ENCODE measurements at places on chromosomes 1 and 21.

- no peak for DNase-seq
Observed at GRCh38 chr1:201406831-201407406, 7.8 kb upstream of the LAD1 start.

DNA sequence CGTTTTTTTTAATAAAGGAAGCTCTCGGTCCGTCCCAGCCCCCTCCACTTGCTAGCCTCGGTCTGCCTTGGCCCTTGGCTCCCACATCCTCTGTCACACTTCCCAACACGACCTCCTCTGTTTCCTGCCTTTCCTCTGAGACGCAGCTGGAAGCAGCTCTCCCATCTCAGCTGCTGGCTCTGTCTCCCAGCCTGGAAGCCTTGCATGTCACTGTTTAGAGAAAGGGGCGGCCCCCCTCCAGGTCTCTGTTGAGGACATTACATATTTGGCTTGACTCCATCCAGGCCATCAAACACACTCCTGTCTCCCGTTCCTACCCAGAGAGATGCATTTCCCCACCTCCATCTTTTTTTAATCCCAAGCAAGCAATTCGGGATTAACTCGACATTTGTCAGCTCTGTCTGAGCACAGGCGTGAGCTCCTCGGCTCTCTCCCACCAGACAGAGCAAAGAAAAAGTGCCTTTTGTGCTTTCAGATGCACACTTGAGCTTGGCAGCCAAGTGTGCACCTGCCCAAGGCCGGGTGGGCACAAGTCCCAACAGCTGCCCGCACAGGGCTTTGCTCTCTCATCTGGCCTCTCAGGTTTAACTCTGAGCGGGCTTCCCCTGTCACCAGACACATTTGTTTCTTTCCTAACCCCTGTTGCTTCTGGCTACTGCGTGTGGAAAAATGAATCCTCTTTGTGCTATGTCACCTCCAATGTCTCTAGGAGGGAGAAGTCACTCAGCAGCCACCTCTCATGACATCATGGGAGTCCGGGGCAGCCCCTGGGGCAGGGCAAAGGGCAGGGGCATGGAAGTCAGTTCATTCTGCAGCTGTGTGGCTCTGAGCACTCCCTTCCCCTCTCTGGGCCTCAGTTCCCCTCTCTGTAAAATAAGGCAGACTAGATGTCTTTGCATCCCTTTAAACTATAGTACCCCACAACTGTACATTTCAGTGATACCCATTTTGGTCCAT lies 108.3 kb downstream of the KCND3 start:
- DNase-seq, result no peak

DNA sequence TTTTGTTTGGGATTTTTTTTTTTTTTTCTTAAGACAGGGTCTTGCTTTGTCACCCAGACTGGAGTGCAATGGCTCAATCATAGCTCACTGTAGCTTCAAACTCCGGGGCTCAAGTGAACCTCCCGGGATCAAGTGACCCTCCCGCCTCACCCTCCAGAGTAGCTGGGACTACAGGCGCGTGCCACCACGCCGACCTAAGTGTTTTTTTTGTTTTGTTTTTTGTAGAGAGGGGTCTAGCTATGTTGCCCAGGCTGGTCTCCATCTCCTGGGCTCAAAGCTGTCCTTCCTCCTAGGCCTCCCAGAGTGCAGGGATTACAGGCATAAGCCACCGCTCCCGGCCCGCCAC lies 776 bp downstream of the HLCS start:
- no peak for DNase-seq

DNA sequence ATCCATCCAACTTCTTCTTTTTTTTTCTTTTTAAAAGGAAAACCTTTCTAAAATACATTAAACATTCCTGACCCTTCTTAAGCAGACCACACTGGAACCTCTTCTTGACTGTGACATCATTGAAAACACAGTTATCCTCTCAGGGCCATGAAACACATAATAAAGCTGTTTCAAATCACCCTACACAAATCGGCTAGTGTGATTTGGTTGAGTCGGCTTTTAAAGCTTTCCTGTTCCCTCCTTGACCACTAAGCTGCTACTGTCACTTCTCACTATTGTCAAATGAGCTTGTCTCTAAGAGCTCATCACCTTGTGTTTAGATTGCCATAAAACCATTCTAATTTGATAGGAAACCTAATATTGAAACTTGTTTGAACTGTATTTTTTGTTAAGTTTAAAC lies 5.9 kb downstream of the USP24 start:
- DNase-seq, result no peak

DNA sequence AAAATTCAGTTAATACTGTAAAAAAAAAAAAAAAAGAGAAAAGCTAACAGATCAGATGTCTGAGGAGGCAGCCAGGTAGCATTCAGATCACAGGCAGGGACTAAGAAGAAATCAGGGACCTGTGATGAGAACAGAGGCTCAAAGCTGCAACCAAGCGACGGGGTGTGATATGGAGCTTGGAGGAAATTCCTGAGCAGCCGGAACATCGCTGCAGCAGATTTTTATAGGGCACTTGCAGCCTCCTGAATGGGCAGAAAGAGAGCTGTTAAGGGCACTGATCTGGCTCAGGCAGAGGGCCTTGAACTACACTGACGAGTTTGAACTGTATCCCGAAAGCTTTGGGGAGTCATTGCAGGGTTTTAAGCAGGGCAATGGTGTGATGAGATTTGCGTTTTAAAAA lies 315.4 kb downstream of the ADGRL2 start:
- no peak for DNase-seq

DNA sequence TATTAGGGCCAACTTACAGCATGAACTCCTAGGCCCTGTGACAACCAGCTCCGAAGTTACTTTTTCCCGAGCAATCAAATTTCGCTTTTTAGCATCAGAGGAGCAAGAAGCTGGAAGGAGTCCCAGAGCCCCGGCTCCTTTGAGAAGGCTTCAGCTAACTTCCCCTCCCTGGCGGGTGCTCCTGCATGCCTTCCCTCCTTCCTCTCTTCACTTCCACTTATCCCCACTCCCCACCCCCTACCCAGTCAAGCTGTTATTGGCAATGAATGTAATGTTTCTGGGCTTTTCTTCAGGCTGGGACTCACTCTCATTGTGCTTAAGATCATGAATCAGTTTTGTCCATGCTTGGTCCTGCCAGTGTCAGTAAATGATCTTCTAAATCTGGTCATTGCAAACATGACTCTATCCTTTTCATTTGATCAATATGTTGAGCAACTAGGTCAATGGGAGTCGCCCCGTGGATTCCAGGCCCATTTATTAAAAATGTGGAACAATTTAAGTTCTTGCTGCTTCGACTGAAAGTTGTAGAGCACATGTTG lies 94.5 kb upstream of the TSPAN2 start:
- DNase-seq, result no peak

- no peak for DNase-seq
Observed at GRCh38 chr1:167514288-167514687, 4.0 kb downstream of the CD247 start.

Data from stimulated activated CD8-positive, alpha-beta memory T cell treated with anti-CD3 and anti-CD28 coated beads, Interleukin-15, amount 100 ng/mL, for 24 hours (primary cell).